Activated T-cell treated with anti-CD3 and anti-CD28 coated beads for 1 hour (primary cell): ENCODE measurements at places on chromosomes 3 and 15.

GRCh38 chr3:98528474-98529346 lies 3.1 kb upstream of the GPR15 start:
- DNase-seq, result no peak

- no peak for DNase-seq
These were observed 48.2 kb upstream of the PYDC2 start for GRCh38 chr3:191412759-191413158.

GRCh38 chr3:130645261-130645660 lies 101.4 kb downstream of the PIK3R4 start:
- no peak for DNase-seq

GRCh38 chr3:187902041-187902471 lies 156.8 kb upstream of the BCL6 start:
- DNase-seq, result no peak

DNA sequence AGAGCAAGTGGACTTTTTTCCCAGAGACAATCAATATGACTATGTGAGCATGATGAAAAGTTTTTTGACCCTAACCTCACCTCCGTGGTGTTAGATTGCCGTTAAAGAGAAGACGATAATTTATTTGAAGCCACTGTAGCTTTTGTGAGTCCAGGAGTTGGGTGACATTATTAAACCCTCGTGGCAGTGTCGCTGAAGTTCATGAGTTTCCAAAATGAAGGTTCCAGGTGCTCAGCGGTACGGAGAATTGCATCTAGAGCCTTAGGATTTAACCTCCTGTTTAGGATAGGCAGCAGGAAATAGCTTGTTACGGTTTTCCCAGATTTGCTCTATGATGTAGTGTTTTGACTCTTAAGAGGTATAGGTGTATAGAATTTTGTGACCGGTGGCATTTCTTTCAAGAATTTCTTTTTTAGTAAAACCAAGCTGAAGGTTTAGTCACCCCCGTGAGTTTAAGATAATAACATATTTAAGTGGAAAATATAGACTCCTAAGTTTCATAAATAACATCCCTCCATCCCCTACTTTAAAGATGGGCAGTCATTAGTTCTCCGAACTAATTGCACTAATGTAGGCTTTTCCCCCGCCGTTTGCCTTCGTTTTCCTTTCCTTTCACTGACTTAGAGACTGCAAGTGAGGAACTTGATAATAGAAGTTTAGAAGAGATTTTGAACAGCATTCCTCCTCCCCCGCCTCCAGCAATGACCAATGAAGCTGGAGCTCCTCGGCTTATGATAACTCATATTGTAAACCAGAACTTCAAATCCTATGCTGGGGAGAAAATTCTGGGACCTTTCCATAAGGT lies 2.0 kb downstream of the SMC4 start:
- DNase-seq, result no peak

DNA sequence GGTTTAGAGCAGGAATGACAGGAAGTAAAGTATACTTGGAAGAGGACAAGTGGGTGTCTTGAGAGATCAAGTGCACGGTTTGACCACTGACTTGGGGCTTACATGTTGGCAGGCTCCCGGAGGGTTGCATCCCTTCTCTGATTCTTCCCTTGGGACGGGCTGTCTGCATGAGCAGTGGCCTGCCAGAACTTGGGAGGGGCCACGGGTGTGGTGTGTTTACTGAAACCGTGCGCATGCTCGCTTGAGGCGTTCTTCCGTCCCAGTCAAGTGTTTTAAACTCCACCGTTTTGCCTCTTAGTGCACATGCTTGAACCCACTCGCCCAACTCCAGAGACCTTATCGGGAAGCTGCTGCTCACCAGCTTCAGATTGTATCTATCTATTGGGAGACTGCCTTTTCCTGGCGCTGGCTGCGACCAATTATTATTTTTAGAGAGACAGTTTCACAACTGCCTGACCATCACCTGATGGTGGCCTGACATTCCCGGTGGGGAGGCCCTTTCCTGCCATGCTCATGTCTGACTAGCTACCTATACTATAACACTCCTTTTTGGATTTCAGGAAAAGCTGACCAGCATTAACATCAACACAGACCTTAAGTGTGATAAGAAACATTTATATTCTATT lies 14.9 kb upstream of the C3orf22 start:
- no peak for DNase-seq

DNA sequence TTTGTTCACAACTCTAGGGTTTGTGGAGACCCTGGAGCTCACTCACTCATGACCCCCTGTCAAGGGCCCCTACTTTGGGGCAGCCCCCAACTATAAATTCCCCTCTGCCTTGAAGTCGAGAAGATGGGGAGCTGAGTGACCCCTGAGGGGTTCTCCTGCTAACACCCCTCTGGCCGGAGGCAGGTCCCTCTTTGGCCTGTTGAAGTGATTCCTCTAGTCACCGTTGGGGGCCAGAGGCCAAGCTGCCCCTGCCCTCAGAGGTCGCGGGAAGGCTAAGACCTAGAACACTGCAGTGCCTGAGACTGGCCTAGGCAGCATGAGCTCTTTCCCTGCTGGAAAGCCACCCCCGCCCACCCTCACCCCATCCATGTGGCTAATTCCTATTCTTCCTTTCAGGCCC lies 15.4 kb upstream of the SKOR1 start:
- no peak for DNase-seq

GRCh38 chr3:15050405-15051092 lies 14.6 kb downstream of the MRPS25 start:
- no peak for DNase-seq

DNA sequence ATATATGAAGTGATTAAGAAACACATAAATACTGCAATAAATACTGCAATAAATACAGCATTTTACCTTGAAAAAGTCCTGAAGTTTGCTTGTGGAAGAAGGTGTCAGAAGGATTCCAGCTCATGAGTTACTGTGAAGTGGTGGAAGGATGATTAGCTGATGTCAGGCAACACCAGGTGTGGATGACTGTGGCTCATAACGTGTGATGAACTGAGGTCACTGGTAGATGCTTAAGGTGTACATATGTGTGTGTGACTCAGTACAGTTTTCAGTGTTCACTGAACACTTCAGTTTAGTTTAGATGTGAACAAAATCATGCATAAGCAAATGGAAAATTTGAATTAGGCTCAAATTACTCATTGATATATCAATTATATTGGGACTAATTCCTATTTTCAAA lies 1045.0 kb downstream of the NTRK3 start:
- DNase-seq, result no peak

- no peak for DNase-seq
These were observed 51.9 kb upstream of the KLF13 start for GRCh38 chr15:31274496-31275330.

DNA sequence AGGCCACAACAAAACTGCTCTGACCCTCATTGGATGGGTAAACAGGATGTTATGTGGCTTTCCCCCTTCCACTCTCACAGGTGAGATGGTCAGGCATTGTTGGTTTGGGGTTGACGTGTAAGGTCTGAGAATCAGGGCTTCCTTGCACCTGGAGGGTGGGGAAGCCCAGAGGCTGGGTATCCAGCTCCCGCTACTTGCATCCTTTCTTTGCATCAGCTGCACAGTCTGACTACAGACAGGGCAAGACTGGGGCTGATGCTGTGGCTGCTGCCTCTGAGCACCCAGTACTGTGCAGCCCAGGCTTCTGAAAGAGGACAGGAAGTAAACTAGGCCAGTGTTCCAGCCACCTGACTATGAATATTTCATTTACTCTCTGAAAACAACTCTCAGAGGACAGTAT lies 58.0 kb upstream of the ATP2B2 start:
- DNase-seq, result no peak

- no peak for DNase-seq
These were observed 13.7 kb upstream of the HEG1 start for GRCh38 chr3:125069452-125069851.

DNA sequence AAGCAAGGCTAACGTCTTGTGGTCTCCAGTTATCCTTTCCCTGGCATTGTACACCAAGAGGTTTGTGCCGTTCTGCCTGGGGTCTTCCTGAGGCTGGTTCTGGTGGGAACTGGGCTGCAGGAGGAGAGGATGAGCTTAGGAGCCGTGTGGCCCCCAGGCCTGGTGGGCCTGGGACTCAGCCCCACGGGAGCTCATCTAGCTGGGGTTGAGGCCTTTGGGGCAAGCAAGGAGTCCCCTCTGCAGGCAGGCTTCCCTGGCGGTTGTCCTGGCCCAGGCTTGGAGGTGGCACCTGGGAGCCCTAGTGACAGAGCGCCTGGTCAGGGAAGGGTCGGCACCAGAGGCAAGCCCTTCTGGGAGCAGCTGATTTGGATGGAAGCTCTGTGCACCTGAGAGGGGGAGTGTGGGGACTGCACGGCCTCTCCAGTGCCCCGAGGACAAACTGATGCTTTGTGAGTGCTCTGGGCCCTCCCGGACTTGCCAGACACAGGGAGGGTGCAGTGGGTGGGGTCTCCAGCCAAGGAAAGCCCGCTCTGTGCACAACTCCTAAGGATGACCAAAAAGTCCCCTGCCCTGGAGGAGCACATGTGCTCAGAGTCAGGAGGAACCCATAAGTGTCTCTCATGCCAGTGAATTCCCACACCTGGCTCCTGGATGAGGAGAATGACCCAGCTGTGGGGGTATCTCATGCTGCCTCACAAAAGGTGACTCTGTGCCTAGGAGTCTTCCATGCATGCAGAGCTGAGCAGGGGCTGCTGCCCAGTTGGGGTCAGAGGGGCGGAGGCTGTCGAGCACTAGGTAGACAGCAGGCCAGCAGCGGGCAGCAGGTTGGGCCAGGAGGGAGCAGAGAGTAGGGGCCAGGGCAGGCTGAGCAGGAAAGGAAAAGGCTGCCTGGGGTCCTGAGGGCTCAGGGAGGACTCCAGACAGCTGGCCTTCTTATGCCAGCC lies 2.7 kb downstream of the PAK6 start:
- no peak for DNase-seq

- no peak for DNase-seq
These were observed 30.9 kb downstream of the HRH1 start for GRCh38 chr3:11185144-11185543.

DNA sequence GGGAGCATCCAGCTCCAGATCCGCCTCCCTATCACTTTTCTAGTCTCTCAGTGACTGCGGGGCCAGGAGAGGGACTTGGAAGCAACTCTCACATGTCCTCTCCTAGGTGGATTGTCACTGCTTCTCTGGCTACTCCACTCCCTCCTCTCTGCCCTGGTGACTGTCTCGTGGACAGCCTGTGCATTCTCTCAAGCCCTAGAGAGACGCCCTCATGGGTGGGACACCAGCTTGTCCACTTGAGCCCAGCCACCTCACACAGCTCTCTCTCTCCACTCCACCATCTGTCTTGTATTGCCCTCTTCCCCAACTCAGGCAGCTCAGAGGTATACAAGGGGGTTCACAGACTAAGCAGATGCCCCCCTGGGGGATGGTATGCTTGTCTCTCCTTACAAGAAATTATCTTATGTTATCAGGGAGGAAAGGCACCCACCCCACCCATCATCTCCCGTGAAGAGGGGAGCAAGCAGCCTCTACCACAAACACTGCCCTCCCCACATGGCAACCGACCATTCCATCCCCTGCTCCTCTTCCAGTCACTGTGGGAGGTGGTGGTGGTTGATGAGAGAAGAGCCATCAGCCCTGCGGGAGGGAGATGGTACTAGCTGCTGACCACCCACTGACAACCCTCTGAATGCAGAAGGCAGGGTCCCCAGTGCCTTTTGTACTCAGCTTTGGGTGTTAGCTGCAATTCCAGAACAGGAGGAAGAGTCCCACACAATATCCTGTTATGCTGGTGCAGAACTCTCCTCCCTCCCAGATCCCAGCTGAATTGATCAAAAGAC lies 15.5 kb upstream of the LOXL1 start:
- DNase-seq, result no peak

DNA sequence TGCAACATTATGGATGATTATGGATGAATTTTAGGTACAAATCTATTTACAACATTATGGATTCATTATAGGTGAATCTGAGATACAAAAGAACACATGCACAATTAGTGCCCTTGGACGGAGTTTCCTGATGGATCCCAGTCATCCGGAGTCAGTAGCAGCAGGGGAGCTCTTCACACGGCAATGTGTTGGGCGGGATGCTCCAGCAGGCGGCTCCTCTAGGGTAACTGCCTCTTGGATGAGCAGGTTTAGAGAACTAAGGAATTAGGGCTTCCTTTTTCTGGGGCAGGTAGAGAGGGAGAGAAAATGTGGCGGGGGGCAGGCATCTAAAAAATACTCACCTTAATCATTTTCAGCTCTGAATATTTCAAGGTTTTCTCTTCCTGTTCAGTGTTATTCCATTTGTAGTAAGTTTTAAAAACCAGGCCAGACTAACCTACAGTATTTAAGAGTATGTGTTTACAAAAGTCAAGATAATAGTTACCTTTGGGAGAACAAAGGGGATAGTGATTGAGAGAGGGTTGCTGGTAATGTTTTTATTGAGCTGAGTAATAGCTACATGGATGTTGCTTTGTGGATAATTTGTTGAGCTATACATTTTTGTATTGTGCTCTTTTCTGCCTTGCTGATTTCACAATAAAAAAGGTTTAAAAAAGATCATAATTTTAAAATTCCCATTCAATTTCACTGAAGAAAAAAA lies 27.4 kb upstream of the GOLM2 start:
- no peak for DNase-seq

- no peak for DNase-seq
These were observed 22.4 kb upstream of the SRP14 start for GRCh38 chr15:40061212-40061901.

GRCh38 chr15:85615930-85616329 lies 178.8 kb downstream of the KLHL25 start:
- no peak for DNase-seq

- DNase-seq, result no peak
These were observed 49.4 kb upstream of the LCTL start for GRCh38 chr15:66614951-66615760.

GRCh38 chr3:123499322-123499721 lies 50.4 kb upstream of the ADCY5 start:
- DNase-seq, result no peak

- DNase-seq, result no peak
These were observed 25.6 kb upstream of the LARS2 start for GRCh38 chr3:45362758-45363157.
